ENCODE measurements at places on chromosomes 3 and 15. TPM values are rescaled to one million over a fixed set of nuclear protein-coding genes. Genes with fewer than 3 reads are reported as not detected.

- no peak for DNase-seq
- H3K27ac ChIP-seq, result no peak overlapping the region
- H3K4me3 ChIP-seq, result no peak overlapping the region
- no peaks in the 10 kb centered on the region for H3K4me1 ChIP-seq
These were observed 12.6 kb downstream of the HAPLN3 start for GRCh38 chr15:88882785-88883184.

DNA sequence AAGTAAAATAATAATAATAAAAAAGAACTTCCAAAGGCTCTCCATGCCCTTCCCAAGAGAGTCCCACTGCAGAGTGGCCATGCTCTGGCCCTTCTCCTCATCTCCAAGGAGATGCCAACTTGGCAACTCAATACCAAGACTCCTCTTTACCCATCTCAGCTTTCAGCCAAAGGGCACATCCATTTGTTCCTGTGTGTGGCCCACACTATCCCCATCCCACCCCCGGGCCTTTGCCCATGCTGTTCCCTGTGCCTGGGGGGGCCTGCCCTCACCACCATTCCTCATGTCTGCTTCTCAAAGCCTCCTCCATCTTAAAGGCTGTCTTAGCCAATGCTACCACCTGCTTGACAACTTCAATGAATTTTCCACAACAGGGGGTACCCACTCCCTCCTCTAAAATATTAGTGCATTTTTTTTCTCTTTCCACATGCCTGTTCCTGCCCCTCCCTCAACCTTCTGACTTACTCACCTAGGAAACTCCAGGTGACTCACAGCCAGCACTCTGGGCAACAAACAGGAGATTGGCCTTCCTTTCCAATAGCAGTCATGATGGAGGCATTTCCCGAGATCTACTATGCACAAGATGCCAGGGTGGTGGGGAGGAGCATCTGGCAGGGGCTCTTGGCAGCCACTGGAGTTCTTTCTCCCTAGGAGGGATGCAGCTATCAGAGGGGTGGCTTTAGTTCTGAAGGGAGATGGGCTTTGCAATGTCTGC lies 109.4 kb upstream of the SMAD3 start:
- DNase-seq, result no peak
- peaks cover 3% of the 10 kb centered on the region for H3K27me3 ChIP-seq
- H3K4me1 ChIP-seq, result peaks cover 3% of the 10 kb centered on the region
- H3K36me3 ChIP-seq, result no peaks in the 10 kb centered on the region

GRCh38 chr15:40964634-40965033 lies 11.4 kb downstream of the CHAC1 start:
- no peak overlapping the region for H3K27ac ChIP-seq
- H3K36me3 ChIP-seq, result no peaks in the 10 kb centered on the region
- no peaks in the 10 kb centered on the region for H3K27me3 ChIP-seq
- H3K4me1 ChIP-seq, result peaks cover 17% of the 10 kb centered on the region
- H3K4me3 ChIP-seq, result no peak overlapping the region
- DNase-seq, result no peak

The ASB14 gene
- total RNA-seq, result not detected

The TTLL13 gene
- total RNA-seq, result 0.58 TPM

The PLCL2 gene
- 6.5 TPM for total RNA-seq

The SERPINI2 gene
- 0.70 TPM for total RNA-seq

All from type B pancreatic cell (in vitro differentiated cells).